Left ventricle myocardium superior (tissue), 1 donor: ENCODE measurements at places on chromosomes 6 and 20. TPM values are rescaled to one million over a fixed set of nuclear protein-coding genes. Genes with fewer than 3 reads are reported as not detected.

The AFG1L gene
- total RNA-seq, result 12.4 TPM

The ENPP1 gene
- total RNA-seq, result 1.4 TPM

The SLC17A2 gene
- not detected for total RNA-seq

The MROH8 gene
- 4.4 TPM for total RNA-seq

The DNAH8 gene
- total RNA-seq, result not detected

The SMPDL3A gene
- total RNA-seq, result 4.4 TPM

The SLC17A3 gene
- not detected for total RNA-seq

The APOBEC2 gene
- total RNA-seq, result 237 TPM

The PDE10A gene
- 9.3 TPM for total RNA-seq

The NHSL1 gene
- 53.0 TPM for total RNA-seq

The RSPH3 gene
- total RNA-seq, result 12.1 TPM

The RCAN2 gene
- 254 TPM for total RNA-seq

The KIF6 gene
- total RNA-seq, result 0.12 TPM
